IMR-90 (cell line): ENCODE measurements at places on chromosomes 7 and 10. TPM values are rescaled to one million over a fixed set of nuclear protein-coding genes. Genes with fewer than 3 reads are reported as not detected.

DNA sequence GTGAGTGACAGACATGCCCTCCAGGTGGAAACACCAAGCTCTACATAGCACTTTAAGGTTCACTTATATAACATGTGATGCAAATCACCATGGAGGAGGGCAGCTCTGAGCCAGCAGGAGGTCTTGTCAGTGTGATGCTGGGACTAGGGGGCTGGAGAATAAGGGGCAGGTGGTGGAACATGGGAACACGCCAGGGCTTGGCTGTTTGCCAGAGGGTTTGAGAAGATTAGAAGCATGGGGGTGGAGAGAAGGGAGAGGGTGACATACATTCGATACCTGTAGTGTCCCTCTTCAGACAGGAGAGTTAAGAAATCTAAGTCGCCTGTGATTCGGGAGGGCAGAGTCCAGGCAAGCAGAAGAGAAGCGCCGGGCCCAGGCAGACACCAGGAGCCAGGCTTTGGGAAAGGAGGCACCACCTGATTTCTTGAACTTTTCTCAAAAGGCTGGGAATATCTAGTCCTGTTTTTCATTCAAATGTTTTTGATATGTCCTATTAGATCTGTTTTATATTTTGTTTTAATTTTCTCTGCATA is 16.9 kb upstream of the LAMB4 start:
- no peak for DNase-seq

Gene GRID2IP
- polyA plus RNA-seq: not detected in 2 replicates

DNA sequence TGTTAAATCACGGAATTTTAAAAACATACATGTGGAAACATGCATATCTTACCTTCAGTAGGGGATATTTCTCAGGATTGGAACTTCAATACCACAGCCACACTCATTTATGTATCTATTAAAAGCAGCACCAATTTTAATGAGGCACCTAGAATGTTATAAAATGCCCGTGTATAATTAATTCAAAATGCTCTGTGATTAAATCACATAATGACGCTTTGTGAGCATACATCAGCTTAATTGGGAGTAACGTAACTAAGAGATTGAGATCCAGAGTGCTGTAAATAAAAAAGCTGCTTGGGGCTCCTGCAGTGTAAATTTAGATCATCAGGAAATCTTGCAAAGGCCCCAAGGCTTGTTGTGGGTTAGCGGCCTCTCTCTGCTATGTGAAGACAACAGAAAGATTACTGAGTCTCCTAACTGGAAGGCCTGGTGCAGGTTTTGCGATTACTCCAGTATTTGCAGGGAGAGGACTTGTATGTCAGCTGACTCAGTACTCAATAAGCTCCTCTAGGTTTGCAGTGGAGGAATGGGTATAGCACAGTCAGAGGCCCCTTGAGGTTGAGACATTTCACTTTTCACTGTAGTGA is 195.5 kb upstream of the PHYHIPL start:
- no peak for DNase-seq

DNA sequence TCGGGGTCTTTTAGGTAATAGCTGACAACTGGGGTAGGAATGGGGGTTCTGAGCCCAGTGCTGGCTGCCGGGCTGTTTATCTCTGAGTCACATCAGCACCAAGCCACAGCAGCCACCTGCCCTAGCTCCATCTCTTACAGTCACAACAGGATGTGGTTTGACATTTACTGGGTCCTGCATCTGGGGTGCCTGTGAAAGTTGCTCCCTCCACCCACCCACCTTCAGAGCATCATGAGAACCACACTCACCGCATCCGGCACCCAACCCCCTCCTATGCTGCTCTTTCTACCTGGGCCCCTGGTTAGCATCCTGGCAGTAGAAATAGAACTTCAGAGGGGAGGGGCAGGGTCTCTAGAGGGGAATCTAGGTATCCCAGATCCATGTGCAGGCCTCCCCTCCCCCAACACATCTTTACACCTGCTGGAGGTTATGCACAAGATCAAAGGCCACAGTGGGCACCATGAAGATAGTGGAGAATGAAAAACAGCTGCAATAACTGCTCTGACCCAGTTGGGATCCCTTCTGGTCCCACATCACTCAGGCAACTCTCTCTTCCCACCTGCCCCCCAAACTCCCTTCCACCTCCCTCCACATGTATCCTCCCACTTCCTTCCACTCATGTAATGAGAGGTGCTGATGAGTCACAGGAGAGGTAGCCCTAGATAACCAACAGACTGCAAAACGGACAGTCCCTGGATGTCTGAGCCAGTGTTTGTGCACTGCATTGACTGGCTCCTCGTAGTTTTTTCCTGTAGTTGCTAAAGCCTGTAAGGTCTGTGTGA is 38.2 kb downstream of the PRSS2 start:
- DNase-seq: peak; percentile 7

Gene SRRM3
- polyA plus RNA-seq: 2.5 and 2.7 TPM in 2 replicates

- no peak for DNase-seq
Observed at GRCh38 chr10:49579621-49580020, 30.5 kb upstream of the SLC18A3 start.

GRCh38 chr10:50420196-50420595 is 168.9 kb upstream of the ASAH2 start:
- DNase-seq: no peak

GRCh38 chr7:128005117-128005516 is 26.1 kb downstream of the LRRC4 start:
- DNase-seq: no peak

Gene PON2
- 52.3 and 65.7 TPM in 2 replicates for polyA plus RNA-seq

Gene GPR15LG
- polyA plus RNA-seq: not detected in 2 replicates

- DNase-seq: no peak
Observed at GRCh38 chr10:131436458-131436857, 124.9 kb upstream of the TCERG1L start.

Gene RGR
- polyA plus RNA-seq: not detected in 2 replicates

GRCh38 chr7:47601119-47601880 is 19.4 kb upstream of the TNS3 start:
- DNase-seq: peak; percentile 96

DNA sequence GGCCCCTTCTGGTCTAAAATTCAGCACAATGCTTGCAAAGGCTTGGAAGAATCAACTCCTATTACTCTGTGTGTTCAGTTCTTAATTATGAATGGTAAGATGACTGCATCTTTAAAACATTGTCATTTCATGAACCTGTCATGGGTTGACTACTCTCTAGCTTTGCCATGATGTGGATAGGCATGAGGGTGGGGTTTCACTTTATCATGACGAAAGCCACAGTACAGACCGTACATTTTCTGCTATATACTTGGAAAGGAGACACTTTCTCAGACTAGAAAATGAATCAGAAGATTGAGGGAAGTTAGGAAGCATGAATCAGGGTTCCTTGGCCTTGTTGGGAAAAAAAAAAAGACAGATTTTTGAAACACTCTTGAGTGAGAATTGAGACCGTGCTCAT is 19.7 kb upstream of the MSRB2 start:
- no peak for DNase-seq

DNA sequence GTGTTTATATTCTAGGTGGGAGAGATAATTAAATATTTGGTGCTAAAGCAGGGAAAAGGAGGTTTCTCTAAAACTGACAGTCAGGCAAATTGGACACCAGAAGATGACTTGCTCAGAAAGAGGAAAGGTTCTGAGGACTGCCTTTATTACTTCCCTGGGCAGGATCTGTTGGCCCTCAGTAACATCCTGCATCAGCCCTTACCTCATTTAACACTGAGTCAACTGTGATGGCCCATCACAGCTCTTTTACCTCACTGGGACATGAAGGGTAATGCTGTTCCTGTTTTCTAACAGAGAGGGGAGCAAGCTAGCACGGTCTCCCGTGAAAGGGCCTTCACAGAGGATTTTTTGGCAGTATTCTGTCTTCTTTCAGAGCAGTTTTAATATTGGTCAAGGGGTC is 12.0 kb downstream of the PPP1R17 start:
- no peak for DNase-seq

DNA sequence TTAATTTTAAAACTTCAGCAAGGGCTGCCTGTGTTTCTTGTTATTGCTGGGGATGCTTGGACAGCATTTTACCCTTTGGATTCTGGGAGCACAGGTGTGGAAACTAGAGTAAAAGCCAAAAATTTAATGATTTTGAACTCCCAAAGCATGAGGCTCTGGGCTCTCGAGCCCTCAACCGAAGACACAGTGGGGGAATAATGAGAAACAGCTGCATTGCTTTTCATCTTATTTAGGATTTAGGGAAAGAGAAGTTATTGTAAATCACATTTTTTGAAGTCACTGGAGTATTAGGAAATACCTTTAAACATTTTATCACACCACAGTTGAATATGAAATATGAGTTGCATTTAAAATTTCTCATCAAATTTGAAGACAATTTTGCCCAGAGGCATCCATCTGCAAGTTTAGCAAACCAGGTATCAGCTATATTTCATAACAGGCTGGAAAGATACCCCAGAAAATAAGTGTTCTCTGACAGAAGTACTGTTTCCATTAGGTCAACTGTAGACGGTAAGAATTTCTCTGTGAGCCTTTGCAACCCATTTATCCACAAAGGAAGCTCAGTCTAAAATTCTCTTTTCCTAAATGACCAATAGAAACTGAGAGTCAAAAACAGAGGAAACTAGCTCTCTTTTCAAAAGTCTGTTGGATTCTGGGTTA is 290.6 kb upstream of the PHYHIPL start:
- DNase-seq: no peak

DNA sequence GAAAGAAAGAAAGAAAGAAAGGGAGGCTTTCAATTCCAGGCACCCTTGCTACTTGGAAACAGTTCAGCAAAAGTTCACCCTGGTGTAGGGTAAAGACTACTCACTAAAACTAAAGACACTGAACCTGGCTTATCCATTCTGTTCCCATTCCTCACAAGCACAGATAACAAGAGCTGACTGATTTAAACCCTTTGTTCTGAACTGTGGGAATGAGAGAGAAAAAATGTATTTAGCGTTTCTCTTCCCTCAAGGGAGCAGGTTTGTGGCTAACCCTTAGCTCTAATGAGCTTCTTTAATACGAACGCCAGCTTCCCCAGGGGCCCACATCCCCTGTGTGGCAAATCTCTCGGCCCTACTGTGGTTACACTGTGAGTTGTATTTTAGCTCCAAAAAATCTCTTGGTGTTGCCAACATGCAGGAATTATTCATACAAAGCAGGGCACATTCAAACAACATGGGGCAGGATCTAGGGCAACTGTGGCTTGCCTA is 23.3 kb downstream of the PRTFDC1 start:
- no peak for DNase-seq

- no peak for DNase-seq
Observed at GRCh38 chr7:126529833-126530232, 722.9 kb downstream of the GRM8 start.

DNA sequence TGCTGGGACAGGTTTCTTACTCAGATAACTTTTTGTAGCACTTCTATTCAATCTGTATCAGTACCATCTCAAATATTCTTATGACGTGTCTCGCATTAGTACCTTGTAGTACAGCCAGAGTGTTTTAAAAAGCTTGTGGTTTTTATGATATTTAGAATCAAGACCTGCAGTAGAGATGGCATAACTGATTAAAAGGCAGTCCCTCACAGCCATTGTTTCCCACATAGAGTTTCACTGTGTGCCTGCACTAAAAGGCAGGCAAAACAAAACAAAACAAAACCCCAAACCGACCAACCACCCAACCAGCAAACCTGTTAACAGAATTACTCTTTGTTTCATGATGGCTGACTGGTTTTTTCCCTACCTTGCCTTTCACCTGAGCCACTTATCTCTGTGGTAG is 221.3 kb upstream of the DGKB start:
- DNase-seq: no peak

GRCh38 chr7:16708980-16709379 is 44.6 kb upstream of the TSPAN13 start:
- DNase-seq: peak; percentile 98

- no peak for DNase-seq
Observed at GRCh38 chr7:27410812-27411544, 168.4 kb downstream of the EVX1 start.

Gene PTN
- 186 and 187 TPM in 2 replicates for polyA plus RNA-seq

GRCh38 chr7:102883098-102883860 is 29.5 kb upstream of the LRRC17 start:
- DNase-seq: peak; percentile 76

DNA sequence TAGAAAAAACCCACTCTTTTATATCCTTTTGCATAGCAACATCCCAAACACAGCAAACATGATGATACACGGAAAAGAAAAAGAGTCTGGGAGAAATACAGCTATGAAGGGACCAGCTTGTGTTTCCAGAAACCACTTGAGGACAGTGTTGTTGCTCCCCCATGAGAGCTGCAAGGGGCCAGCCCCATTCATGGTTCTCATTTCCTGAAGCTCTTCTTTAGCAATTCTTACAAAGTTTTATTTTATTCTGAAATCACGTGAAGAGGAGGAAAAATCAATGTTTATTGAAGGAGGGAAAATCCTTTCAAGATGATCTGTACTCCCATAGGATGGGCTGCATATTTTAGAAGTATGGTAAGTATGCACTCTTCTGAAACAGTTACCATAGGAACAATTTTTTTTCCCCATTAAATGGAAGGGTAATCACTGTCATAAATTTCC is 17.5 kb upstream of the PRTFDC1 start:
- no peak for DNase-seq

GRCh38 chr7:34673066-34673465 is 15.0 kb downstream of the NPSR1 start:
- no peak for DNase-seq
